Activated naive CD4-positive, alpha-beta T cell treated with Interleukin-2 at 50 U/mL for 16 hours (primary cell): ENCODE measurements at places on chromosomes 3 and 15.

DNA sequence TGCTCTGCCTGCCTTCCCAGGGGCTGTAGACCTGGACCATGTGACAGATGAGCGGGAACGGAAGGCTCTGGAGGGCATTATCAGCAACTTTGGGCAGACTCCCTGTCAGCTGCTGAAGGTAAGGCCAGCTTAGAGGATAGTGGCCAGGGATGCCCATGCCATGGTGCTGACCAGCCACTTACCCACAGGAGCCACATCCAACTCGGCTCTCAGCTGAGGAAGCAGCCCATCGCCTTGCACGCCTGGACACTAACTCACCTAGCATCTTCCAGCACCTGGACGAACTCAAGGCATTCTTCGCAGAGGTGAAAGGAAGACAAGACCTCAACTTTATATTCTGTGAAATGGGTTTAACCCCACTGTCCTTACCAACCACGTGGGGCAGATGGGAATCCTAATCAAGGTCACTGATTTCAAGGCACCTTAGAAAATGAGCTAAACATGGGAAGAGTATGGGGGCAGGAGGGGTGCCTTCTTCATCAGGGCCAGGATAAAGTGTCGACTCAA, 26.7 kb downstream of the NBEAL2 start:
- DNase-seq = no peak

DNA sequence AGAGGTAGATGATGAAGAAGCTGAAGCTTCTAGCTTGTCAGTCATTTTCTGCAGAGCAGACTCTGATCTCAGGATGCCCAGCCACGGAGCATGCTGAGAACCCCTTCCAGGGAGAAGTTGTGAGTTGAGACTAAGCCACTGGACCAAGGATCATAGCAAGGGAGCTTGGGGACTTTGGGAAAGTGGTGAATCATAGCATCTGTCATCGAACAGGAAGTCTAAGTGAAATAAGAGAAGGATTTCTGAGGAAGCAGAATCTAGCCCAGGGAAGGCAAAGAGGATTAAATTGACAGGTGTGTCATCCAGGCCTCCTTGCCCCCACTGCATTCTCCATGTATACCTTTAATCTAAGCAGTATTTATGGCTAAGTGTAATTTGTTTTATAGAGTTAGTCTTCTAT, 71.8 kb upstream of the TMEM108 start:
- DNase-seq = no peak

GRCh38 chr15:54816401-54816800, 380.3 kb downstream of the RSL24D1 start:
- no peak for DNase-seq

GRCh38 chr15:85125056-85125661, 143.5 kb downstream of the PDE8A start:
- DNase-seq = no peak

GRCh38 chr3:98021830-98022560, 13.1 kb downstream of the GABRR3 start:
- DNase-seq = no peak

DNA sequence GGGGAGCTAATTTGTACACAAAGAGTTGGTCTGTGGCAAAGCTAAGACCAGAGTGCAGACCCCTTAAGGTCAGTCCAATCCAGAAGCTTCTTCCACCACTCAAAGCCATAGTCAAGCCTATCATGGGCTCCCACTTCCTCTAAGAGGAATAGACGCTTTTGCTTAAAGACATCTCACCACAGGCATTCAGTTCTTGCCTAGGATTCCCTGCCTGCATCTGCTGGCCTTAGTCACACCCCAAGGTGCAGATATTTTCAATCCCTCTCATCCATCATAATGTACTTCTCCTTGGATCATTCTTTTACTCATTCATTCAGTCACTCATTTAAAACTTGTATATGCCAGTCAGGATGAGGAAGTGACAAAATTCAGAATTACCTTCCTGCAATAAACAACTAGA, 179.6 kb upstream of the STT3B start:
- DNase-seq = no peak

GRCh38 chr3:159401069-159401468, 587.6 kb upstream of the IL12A start:
- DNase-seq = no peak

GRCh38 chr3:174331095-174331800, 527.9 kb upstream of the NAALADL2 start:
- no peak for DNase-seq

GRCh38 chr3:15726043-15726442, 71.7 kb downstream of the ANKRD28 start:
- no peak for DNase-seq

DNA sequence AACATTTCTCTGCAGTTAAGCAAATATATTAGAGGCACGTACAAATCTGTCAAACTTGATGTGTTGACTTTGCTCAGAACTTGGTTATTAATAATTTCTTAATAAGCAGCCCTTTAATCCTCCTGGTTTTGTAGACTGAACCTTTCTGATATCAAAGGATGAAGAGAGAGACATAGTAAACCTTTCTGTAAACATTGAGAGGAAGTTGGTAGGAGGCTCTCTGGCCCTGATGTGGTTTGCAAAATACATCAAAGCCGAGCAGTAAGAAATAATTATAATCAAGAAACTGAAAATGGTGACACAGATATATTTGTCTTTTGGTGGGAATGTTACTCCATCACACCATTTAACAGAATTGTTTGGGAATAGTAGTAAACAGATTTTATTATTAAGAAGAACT, 111.9 kb downstream of the OXSM start:
- no peak for DNase-seq

- no peak for DNase-seq
These were observed 7.7 kb upstream of the CDCP1 start for GRCh38 chr3:45153658-45154437.

DNA sequence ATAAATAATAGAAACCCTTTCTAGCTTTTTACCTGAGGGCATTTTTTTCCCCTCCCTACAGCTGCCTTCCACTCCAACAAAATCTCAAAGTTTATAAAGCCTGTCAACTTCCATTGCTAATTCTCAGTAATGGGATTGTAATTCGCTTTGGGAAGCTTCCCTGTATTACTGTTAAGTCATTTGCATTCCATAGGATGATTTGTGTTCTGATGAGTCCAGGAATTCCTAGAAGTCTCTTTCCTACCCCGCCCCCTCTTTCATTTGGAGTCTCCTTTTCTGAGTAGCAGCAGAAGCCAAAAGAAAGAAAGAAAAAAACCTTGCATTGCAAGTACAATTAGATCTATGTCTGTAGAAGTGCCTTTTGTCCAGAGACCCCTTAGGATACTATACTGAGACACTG, 1033.3 kb downstream of the IGSF11 start:
- no peak for DNase-seq

- DNase-seq = no peak
These were observed 45.8 kb upstream of the SLCO2A1 start for GRCh38 chr3:134075568-134075825.

- no peak for DNase-seq
These were observed 78.8 kb upstream of the CRBN start for GRCh38 chr3:3258281-3258680.

DNA sequence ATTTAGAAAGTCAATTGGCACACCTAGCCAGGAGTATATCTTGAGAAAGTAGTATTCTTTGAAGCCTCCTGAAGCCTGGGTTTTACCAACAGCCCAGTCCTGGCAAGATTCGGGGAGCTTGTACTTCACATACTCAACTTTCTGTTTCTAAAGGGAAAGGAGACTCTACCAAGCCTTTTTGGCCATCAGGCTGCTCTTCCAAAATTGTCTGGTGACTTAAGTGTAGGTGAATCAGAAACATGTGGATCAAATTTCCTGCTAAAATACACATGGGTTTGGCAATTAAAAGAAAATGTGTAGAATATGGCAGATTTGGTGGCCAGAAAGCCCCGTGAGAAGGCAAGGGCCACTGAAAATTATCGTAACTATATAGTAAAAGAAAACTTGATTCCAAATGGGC, 15.9 kb upstream of the GREM1 start:
- DNase-seq = no peak

DNA sequence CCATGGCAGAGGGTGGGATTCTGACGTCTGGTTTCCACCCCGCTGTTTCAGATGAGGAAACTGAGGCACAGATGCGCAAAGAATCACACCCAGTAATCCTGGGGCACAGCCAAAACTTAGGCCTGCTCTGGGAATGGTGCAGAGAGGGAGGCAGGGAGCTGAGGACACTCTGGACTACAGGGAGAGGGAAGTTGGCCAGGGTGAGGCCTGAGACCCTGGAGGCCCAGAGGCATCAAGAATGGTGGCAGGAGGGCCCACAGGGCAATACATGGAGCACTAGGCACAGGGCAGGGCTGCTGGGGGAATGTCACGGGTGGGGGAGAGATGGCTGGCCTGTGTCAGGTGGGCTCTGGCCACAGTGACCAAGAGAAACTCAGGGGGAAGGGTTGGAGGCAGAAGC, 63.6 kb downstream of the TLE3 start:
- DNase-seq = no peak

DNA sequence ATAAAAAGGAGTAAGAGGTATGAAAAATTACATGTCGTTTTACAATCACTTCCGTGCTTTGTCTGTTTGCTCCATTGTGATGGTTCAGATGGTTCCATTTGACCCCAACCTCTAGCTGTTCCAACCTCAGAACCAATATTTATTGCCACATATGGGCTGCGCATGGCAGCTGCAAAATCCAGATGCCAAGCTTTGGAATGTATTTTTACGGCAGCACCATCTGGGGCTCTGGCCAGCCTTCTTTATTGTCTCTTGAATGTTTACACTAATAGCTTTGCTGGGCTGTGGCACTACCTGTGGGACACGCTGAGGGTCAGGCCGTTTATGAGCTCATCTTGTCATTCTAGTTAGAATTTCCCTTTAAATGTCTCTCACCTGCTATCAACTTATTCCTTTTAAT, 219.8 kb downstream of the ROBO2 start:
- no peak for DNase-seq

- DNase-seq = no peak
These were observed 137.9 kb downstream of the SSR3 start for GRCh38 chr3:156416846-156417558.

GRCh38 chr3:8768364-8769087, 887 bp downstream of the OXTR start:
- no peak for DNase-seq

DNA sequence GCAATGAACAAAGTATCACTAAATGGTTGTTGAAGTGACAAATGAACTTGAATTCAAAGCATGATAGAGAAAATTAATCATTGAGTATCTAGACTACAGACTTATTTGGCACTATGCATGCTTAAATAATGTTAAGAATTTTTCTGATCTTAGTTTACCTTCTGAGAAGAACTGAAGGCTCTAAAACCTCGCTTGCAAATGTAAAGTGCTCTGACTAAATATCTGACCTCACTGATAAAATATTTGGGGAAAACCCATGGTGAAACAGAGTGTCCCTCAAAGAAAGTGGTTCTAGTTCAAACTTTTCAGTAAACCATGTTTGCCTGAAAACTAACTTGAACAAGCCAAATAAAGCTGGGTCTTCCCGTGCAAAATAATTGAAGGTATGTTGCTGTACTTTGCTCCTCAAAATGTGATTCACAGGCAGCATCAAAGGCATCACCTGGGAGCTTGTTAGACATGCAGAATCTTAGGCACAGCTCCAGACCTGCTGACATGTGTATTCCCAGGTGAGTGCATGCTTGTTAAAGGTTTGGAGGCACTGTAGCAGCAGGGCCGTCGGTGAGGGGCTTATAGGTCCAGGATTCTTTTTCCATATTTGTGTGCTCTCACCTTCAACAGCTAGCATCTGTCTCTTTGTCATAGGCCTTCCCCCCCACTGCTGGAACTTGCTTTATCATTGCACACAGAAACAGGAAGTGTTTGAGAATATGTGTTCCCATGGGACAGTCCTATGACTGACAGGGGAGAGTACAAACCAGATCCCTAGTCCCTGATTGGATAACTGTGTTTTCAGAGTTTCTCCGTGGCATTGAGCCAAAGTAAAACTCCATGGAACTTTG, 524.2 kb upstream of the LMCD1 start:
- no peak for DNase-seq

DNA sequence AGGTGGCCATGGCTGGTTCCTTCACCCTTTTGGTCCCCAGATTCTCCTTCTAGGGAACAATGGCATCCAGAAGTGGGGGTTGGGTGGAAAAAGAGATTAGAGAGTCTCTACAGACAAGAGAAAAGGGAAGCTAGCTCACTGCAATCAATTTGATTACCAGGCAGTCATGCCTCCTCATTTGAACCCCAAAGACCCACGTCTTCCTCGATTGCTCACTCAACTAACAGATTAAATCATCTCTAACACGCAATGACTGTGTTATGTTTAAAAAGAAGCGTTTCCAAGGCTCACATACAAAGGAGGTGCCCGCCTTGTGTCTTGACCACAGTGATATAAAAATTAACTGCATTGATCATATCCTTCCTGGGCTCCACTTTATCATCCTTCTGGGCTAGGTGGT, 57.6 kb downstream of the BHLHE40 start:
- no peak for DNase-seq

DNA sequence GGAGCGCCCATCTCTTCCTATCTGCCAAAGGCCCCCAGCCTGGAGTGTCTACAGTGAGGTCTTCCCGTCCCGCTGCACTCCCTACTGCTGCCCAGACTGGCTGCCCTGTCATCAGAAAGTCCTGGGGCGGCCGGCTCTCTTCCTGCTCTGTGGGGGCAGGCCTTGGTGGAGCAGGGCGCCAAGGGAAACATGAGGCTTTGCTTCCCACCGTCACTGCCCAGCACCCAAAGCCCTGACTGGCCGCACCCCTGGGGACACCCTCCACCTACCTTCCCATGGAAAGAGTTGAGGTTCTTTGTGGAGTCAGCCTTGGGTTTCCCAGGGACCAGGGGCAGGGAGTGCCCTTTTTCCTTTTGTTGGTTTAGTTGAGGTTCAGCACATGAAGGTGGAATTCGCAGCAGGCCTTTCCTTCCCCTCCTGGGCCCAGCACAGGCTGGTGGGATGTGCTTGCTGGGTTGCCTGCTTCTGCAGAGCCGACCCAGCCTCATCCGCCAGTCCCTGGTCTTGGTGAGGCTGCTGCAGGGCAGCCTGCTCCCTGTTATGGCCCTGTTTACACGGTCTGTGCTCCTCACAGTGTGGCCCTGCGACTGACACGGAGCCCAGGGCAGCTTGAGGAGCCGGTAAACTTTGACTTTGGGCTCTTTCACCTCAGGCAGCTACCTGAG, 51.8 kb upstream of the PLXNA1 start:
- DNase-seq = no peak

DNA sequence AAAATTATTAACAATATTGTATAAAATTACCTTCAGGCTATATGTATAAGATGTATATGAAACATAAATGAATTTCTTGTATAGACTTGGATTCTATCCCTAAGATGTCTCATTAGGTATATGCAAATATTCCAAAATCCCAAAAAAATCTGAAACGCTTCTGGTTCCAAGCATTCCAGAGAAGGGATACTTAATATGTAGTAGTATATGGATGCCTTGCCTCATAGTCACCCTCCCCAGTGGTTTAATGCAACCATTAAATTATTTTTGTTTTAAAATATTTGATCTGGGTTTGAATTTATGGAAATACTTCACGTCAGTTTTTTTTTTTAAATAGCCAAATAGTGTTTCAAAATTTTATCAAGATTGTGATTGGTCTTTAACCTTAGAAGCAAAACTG, 27.2 kb downstream of the PLCL2 start:
- DNase-seq = no peak
